ENCODE measurements at places on chromosomes 7 and 10. TPM values are rescaled to one million over a fixed set of nuclear protein-coding genes. Genes with fewer than 3 reads are reported as not detected.

Gene DYDC1
- total RNA-seq, result not detected

Gene MYOZ1
- total RNA-seq, result not detected

Gene TLX1
- total RNA-seq, result not detected

Gene CDNF
- 1.3 TPM for total RNA-seq

Gene SFRP5
- total RNA-seq, result 1.8 TPM

Gene PRPS1L1
- not detected for total RNA-seq

Data from A549 treated with GW870086 at 1 μM for 4 hours (cell line).